Substantia nigra (tissue), 51 donors: ENCODE measurements at places on chromosomes 3 and 15.

GRCh38 chr3:42229942-42230688, 35.9 kb downstream of the CCK start:
- no peak for DNase-seq

DNA sequence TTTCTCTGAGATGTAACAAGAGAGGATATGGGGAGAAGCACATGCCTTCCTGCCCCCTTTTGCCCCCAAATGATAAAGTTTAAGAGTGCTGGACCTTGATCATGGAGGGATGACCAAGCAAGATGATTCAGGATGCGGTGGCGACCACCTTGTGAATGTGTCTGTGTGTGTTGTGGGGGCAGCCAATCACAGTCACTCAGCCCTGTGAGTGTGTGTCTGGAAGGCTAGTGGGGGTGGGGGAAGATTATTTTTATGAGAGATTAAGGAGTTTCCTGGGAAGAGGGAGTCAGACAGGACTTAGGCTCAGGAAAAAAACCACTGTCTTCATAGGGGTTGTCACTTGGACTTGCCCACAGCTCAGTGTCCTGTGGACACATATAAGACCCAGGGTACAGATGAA, 57.8 kb upstream of the KY start:
- DNase-seq, result no peak

GRCh38 chr3:78879295-78879860, 888.4 kb downstream of the ROBO1 start:
- no peak for DNase-seq

DNA sequence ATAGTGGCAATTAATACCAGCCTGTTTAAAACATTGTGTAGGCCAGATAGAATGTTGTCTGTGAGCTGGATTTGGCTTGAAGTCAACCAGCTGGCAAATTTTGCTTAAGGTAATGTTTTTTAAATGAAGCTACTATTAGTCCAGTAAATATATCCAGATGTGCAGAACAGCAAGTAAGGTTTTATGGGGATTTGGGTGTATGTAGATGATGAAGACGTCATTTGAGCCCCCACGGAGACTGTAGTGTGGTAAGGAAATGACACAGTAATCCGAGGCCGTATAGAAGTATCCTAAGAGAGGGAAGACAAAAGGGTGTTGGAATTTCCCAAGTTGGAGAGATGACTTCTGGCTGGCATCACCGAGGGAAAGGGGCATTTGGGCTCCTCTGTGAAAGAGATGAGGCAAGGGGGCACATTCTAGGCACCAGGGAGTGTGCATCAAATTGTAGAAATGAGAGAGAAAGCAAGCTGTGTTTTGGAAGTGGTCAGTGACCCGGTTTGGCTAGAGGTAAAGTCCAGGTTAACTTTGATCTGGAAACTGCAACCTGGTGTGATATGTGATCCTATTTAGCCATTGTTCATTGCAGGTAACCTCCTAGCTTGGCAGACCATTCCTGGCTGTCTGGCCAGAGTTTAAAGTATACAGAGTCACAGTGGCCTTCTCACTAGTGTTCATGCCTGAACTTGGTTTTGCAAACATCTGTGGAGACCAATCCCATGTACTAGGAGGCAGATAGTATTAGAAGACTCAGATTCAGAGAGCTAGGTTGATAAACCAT, 104.2 kb downstream of the ITPR1 start:
- no peak for DNase-seq

DNA sequence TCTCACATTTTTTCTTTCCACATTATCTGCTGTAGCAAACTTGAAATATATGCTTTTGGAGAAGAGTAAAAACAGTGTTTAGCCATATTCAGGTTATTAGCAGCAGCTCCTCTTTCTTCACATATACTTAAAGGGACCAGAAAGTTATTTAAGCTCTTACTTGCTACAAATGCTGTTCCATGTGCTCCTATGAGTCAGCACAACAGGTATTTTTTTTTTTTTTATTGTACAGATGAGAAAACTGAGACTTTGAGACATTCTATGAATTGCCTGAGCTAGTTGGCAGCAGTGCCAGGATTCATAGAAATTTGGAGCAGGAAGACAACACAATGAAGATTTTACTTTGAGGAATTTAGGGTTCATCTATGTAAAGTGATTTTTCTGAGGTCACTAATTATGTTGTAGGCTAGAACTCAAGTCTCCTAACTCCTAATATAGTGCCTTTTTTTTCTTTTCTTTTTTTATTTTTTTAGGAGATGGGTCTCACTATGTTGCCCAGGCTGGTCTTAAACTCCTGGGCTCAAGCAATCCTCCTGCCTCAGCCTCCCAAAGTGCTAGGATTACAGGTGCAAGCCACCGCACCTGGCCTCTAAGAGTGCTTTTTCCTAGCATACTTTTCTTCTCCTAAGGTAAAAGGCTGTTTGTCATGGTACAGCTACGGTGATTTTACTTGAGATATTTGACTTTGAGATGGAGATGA, 23.6 kb downstream of the SETD5 start:
- no peak for DNase-seq

DNA sequence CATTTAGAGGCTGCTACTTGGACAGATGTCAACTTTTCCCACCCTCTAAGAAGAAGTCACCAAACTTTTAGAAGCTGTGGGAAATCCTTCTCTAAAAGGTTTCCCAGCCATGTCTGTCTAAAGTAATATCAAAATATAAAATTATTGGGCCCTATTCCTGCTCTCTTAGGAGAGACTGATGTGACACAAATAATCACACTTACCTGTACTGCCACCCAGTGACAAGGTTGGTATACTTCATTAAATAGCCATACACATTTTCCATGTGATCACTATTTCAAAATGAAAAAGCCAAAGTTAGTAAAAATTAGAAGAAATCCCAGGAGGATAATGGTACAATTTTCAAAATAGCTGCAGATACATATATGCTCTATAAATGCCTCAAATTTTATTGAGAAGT, 12.6 kb downstream of the OSBPL11 start:
- no peak for DNase-seq

GRCh38 chr15:33068007-33068481, 126.5 kb downstream of the FMN1 start:
- DNase-seq, result peak; percentile 45

DNA sequence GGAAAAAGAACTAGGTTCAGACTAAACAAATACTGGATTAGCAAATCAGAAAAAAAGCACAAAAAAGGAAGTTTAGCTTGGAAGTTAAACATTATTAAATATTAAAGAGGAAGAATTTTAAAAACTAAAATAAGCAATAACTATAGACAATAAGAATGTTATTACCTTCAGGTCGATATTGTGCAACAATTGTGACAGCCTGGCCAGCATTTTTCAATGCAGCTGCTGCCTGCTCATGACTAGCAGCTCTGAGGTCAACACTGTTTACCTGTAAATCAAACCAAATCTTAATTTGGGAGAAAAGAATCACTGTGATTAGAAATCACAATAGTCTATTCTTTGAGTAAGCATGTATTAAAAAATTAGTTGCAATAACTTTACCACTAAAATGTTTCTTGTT, 75.1 kb upstream of the MELTF start:
- no peak for DNase-seq

GRCh38 chr3:179297971-179298725, 24.7 kb upstream of the ZNF639 start:
- DNase-seq, result no peak

DNA sequence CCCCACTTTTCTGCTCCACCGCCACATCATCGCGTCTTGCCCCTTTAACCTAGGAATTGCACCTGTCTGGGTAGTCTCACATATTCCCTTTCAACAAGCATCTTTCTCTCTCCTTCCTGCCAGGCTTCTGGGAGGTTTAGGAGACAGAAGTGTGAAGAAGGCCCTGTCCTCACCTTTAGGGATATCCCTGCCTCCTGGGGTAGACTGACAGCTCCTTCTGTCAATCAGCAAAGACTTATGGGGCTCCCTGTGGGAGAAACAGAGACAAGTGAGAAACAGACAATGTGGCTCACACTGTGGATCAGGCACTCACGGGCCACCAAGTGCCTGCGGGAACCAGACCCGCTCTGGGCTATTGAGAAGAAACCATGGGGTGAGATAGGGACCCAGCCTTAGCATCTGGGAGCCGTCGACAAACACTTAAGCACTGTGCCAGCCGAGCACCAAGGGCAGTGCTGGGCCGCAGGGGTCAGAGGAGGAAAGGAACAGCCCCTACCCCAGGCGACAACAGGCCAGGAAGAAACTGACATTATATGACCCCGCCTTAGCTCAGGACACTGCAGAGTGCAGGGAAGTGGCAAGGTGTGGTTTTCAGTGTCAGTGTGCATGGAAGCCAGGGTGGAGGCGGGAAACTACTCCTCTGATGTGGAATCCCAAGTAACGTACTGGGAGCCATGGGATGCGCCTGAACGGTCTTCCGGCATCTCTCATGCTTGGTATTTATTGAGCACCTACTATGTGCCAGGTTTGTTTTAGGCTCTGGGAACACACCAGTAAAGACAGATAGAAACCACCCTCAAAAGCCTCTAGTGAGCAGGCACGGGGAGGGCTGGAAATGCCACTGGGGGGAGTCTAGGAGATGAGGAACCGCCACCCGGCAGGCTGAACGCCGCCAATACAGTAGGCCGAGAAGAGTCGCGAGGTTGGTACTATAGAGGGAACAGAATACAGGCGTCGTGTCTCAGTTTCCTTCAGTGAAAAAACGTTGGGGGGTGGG, 1.8 kb downstream of the EFCC1 start:
- DNase-seq, result no peak

- no peak for DNase-seq
Measured at GRCh38 chr3:34947834-34948233, 691.5 kb upstream of the ARPP21 start.

GRCh38 chr3:67381667-67382272, 272.6 kb downstream of the SUCLG2 start:
- DNase-seq, result no peak

DNA sequence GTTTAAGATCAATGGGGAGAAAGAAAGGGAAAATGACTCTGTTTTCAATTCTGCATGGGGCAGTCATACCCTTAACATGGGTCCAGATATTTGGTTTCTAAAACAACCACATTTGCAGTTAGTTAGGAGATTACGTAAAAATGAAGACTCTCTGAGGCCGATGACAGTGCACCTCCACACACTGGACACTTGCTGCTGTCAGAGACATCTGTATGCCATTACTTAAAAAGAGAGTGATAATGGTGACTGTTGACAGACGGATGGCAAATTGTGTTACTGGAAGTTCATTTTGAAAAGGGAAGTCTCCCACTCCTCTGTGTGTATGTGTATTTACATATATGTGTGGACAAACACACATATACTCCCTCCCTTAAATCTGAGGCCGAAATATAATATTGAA, 304.5 kb upstream of the SEMA6D start:
- DNase-seq, result no peak

GRCh38 chr3:43207628-43208085, 78.7 kb upstream of the SNRK start:
- no peak for DNase-seq

- no peak for DNase-seq
Measured at GRCh38 chr3:98545940-98546339, 14.2 kb downstream of the GPR15 start.

DNA sequence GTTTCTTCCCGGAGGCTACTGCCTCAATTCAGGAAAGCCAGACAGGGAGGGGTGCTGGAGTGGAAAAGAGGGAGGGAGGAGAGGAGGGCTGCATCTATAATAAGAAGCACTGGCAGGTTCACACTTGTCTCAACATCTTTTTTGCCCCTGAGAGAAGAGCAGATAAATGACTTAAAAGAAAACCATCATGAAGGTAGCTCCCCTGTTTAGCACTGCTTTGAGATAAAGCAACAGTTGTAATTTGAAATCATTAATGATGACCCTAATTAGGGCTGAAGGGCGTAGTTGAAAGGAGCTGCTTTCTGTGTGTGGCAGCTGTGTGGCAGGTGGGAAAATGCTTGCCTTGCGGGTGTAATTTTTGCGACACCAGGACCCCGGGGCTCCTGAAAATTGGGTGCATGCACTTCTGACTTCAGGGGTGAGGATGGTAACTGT, 222.8 kb upstream of the IL12A start:
- DNase-seq, result no peak

DNA sequence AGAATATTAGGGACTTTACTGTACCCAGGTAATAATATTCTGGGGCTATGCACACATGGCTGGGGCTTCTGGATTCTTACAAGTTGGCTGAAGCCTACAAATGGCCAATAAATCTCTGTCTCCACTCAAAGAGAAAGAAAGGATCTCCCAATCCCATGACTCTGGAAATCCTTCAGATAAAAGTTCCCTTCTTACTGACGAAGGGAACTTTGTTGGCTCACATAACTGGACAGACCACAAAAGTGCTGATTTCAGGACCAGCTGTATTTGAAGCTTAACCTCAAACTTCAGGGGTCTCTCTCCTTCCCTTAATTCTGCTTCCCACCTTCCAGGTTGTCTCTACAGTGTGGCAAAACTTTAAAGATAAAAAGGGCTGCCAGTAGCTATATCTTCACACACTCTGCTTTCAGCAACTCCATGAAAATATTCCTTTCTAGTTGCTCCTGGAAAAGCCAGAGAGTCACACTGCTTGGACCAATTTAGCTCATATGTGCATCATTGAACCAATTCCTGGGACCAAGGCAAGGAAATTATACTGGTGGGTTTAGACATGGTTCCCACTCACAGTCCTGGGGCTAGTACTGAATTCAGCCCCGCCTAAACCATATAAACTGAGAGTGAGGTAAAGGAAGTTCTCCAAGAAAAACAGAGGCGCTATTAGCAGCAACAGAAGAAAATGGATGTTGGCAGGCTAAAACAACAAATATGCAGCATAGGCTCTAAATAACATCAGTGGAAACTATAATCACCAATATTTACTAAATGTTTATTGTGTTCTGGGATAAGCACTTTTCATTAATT, 290.0 kb upstream of the GADL1 start:
- DNase-seq, result no peak
